Stimulated activated naive CD8-positive, alpha-beta T cell treated with anti-CD3 and anti-CD28 coated beads, Interleukin-15, Interleukin-2, amounts not matched to agents 100 U/mL and 50 U/mL, for 24 hours (primary cell): ENCODE measurements at places on chromosomes 2 and 18.

- no peak for DNase-seq
Measured at GRCh38 chr2:100707016-100707947, 112.7 kb upstream of the NPAS2 start.

DNA sequence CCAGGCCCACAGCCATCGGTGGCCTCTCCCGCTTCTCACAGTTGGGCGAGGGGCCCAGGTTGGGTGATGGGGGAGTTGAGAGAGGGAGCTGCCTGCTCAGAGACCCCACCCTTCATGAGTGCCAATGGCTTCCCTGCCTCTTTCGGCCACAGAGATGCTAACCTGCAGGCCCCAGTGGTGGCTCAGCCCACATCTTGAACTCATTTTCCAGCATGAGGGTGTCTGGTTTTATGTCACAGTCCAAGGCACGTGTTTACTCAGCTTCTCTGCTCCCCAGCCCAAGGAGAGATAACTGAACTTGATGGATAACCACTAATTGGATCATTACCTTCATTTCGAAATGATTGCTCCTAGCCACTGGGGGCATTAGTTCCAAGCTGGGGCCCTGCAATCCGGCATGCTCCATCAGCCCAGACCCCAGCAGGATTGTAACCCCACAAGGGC lies 45.9 kb upstream of the SIX2 start:
- DNase-seq = no peak

- DNase-seq = peak; percentile 85
Measured at GRCh38 chr2:233100192-233100998, 40.3 kb downstream of the INPP5D start.

DNA sequence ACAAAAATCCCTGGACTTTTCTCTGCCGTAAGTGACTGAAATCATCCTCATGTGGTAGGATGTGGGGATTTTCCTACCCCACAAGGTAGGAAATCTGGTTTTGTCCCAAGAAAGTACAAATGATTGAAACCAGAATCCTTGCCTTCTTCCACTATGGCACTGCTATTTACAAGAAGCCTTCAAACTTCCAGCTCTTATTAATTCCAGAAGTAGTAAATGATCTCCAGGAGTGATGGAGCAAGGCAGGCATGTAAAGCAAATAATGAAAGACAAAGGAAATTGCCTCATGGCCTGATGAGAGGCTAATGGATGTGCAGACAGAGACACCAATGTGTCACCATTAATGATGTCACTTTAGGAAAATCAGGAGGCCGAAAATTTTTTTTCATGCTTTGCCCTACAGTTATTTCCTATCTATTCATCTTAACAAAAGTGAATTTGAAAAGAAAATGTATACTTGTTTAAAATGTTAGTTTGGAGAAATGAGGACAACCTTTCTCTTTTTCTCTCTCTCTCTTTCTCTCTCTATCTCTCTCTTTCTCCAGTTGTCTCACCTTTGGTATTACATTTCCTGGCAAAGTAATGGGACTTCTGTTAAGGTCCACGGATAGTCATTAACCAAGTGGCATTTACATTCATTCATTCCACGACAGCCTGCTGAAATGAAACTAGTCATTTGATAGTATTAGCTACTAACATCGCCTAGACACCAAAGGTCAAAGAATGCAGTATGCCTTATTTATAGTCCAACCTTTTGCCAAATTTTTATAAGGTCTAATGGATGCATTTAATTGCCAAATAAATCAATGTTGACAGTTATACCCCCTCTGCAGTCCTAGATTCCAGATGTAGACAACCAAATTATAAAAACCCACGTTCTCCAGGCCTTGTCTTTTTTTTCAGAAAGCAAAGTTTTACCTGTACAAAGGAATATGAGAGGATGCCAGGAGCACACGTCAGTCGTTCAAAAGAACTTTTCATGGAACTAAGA lies 5.0 kb upstream of the EVA1A start:
- DNase-seq = no peak

GRCh38 chr2:135931776-135932443 lies 53.5 kb downstream of the DARS1 start:
- DNase-seq = no peak

DNA sequence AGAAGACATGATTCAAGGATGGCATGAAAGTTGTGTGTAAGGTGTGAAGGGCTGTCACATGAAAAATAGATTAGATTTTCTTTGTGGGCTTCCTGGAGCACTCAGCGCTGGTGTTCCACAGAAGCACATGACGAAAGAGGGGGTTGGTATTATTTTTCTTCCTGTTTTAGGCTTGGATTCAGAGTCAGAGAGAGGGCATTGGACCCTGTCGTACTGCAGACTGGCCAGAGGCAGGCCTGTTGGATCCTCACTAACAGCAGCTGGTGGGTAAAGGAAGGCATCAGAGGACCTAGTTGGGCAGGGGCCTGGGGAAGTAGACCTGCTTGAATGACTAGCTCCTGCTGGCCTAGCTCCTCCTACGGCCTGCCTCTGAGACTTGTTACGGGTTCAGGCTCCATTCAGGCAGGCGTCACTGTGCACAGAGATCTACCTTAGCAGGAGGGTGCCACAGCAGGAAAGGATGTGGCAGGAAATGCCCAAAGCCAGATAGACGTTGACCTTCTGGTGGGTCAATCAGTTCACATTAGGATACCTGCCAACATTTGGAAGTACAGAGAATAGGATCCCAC lies 13.1 kb downstream of the CTLA4 start:
- no peak for DNase-seq

DNA sequence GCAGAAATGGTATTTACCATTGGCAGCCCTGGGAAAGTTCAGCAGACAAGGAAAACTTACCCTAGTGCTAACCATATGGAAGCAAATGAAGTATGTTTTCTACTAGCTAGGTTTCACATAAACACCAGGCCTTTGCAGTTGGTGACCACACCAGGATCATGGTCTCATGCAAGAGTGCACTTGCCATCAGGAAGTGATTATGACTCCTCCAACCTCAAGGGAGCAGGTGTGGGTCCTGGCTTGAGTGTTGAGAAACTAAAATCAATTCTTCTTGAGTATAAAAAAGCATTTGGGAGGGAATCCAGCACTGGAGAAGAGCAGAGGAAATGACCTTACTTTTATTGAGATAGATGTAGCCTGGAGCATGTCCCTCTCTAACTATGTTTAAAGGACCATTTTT lies 56.8 kb upstream of the SPAG16 start:
- no peak for DNase-seq

DNA sequence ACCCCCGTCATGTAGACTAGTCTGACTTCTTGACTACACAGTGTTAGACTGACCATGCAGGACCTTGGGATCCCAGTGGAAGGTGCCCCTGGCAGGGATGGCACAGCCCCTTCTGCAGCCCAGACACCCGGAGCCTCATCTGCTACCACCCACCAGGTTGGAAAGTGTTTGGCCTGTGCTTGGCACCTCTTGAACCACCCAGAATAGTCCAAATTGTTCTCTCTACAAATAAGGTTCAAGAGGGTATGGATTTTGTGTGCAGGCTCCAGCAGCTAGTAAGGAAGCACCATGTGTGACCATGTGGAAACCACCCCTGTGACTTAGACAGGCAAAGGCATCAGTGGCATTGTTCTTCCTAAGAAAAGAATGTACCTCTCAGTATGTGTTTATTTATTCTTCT lies 18.4 kb downstream of the L3MBTL4 start:
- DNase-seq = no peak

GRCh38 chr2:176383836-176384442 lies 114.7 kb downstream of the MTX2 start:
- no peak for DNase-seq

GRCh38 chr2:230798769-230799399 lies 65.9 kb upstream of the ITM2C start:
- peak; percentile 50 for DNase-seq

DNA sequence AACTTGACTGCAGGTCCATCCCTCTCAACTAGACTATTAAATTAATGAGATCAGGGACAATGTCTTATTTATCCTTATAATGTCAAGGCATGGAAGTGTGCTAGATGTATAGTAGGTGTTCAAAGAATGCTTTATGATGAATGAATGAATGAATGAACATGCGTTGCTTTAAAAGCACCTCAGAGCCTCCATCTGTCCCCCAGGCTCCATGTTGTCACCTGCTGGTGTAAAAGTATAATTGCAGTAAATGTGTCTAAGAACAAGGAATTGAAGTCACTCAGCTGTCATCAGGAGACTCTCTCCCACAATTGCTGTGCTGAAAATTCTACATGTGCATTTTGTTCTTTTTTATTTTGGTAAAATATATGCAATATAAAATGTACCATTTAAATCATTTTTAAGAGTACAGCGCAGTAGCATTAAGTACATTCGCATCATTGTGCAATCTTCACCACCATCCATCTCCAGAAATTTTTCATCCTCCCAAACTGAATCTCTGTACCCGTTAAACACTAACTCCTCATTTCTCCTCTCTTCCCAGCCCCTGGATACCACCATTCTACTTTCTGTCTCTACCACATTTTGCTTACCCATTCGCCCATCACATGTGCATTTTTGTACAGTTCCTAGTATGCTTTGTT lies 52.6 kb downstream of the GNAL start:
- no peak for DNase-seq

DNA sequence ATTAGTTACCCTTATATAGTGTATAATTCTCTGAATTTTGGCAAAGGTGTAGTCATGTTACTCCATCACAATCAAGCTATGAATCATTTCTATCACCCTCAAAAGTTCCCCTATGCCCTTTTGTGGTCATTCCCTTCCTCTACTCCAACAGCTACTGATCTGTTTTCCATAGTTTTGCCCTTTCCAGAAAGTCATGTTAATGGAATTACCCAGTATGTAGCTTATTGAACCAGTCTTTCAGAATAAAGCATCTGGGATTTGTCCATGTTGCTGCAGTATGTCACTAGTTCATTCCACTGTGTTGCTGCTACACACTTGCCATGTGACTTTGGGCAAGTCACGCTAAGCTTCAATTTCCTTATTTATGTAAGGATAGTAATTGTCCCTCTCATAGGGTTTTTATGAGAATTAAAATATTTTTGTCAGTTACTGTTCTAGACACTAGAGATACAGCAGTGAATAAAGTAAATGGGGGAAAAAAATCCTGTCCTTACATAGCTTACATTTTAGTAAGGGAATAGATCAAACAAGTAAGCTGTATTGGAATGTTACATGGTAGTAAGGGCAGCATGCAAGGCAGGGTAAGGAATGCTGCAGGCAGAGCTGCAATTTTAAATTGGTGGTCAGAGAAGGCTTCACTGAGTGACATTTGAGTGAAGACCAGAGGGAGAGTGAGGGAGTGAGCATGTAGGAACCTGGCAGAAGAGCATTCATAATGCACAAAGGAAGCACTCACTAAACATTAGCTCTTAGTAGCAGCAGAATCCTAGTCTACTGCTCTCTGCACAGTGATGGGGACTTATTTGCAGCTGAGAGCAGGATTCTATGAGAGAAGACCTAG lies 80.3 kb upstream of the TSPYL6 start:
- DNase-seq = no peak
